D341Med (cell line): ENCODE measurements at places on chromosomes 13 and 19.

DNA sequence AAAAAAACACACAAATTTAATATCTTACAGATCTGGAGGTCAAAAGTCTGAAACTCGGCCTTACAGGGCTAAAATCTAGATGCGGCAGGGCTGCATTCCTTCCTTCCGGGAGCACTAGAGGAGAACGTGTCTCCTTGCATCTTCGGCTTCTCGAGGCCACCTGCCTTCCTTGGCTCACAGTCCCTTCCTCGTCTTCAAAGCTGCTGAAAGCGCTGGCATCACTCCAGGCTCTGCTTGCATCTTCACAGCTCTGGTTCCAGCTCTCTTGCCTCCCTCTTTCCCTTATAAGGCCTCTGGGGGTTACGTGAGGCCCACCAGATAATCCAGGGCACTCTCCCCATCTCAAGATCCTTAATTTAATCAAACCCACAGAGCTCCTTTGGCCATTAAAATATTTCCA lies 10.5 kb downstream of the XRCC1 start:
- DNase-seq: no peak

GRCh38 chr13:105343134-105343806 lies 1192.2 kb downstream of the EFNB2 start:
- no peak for DNase-seq

GRCh38 chr13:77323858-77324257 lies 3.0 kb downstream of the MYCBP2 start:
- no peak for DNase-seq

- DNase-seq: no peak
Measured at GRCh38 chr13:26480246-26480855, 77.1 kb upstream of the WASF3 start.

DNA sequence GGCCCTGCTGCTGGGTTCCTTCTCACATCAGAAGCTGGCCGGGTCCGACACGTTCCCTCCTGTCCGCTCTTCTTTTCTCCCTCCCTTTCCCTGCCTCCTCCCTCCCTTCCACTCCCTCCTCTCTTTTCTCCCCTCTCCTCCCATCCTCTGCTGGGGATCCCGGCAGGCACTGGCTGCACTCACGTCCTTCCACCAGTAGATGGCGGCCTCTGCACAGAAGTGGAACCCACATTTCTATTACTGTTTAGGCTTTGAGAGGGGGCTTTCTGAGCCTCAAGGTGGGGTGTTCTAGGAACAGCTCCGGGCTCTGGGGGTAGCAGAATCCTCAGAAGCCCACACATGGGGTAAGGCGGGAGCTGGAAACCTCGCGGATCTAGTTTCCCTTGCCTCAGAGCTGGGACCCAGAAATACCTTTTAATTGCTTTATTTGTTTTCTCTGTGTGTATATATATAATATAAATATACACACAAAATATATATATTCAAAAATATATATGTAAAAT lies 294.2 kb downstream of the ZNF536 start:
- peak; percentile 76 for DNase-seq

- no peak for DNase-seq
Measured at GRCh38 chr13:23472189-23472588, 38.7 kb upstream of the SACS start.

DNA sequence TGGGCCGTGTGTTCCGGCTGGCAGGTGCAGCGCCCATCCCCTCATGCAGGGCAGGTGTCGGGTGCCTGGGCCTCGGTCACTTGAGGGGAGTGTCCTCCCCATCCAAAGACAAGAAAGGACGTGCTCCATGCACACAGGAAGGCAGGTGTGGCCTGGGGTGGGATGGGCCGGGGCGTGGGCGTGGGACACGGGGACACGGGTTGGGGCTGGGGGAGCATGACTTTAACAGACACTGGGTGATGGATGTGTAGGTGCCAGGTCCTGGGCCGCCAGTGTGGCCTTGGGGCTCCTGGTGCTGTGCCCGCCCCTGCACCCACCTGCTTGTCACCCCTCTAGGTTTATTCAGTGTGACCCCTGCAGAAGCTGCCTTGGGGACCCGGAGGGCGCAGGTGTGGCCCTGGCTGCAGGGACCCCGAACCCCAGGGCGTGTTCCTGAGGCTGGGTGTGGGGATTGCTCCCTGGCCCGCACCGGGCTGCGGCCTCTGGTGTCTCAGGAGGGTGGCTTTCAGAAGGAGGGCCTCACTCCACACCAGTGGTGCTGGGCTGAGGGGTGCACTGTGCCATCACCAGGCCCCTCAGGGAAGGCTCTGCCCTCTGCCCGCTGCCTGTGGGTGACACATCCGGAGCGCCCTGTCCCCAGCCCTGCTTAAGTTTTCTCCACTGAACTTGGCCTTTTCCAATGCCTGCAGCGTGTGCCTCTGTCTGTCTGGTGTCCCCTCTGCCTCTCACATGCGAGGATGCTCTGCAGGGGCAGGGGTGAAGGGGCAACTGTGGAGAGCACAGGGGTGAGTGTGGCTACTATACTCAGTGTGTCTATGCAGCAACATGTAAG lies 5.2 kb downstream of the TMEM255B start:
- DNase-seq: no peak

- DNase-seq: no peak
Measured at GRCh38 chr19:13318190-13318589, 168.0 kb downstream of the IER2 start.

- no peak for DNase-seq
Measured at GRCh38 chr13:41186481-41186880, 7.9 kb downstream of the KBTBD7 start.

- no peak for DNase-seq
Measured at GRCh38 chr13:59126474-59126873, 1037.3 kb downstream of the DIAPH3 start.

GRCh38 chr13:68007576-68007975 lies 777.4 kb upstream of the PCDH9 start:
- DNase-seq: no peak

DNA sequence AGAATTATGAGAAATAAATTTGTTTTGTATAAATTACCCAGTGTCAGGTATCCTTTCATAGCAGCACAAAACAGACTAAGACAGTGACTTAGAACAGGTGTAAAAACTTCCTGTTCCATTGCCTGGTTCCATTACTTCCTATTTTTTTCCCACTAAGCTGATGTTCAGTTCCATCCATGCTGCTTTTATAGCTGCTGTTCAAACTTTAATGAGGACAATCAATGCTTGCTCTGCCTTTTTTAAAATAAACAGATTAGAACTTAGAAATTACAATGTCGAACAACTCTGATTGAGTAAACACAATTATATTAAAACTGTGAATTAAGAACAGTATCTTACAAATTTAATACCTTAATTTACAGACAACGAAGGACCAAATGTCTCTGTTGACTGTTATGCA lies 818.9 kb downstream of the OLFM4 start:
- DNase-seq: no peak

- no peak for DNase-seq
Measured at GRCh38 chr13:23966221-23966690, 69.0 kb upstream of the C1QTNF9B start.

DNA sequence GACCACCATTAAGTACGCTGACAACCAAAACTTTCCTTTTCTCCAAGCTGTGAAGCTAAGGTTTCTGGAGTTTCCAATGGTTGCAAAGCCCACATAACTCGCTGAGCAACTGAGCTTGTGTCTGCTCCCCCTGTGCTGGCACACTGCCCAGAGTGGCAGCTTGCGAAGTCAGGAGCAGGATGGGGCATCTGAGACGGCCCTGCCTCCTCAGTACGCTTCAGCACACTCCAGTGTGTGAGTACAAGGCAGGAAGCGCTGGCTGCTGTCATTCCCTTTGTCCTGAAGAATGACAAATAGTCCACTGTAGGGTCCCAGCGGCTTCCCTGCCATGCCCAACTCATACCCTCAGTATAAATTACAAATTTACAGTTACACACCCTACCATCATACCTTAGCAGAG lies 51.5 kb downstream of the SKA3 start:
- peak; percentile 83 for DNase-seq

- no peak for DNase-seq
Measured at GRCh38 chr13:105069106-105069505, 1466.4 kb downstream of the EFNB2 start.

DNA sequence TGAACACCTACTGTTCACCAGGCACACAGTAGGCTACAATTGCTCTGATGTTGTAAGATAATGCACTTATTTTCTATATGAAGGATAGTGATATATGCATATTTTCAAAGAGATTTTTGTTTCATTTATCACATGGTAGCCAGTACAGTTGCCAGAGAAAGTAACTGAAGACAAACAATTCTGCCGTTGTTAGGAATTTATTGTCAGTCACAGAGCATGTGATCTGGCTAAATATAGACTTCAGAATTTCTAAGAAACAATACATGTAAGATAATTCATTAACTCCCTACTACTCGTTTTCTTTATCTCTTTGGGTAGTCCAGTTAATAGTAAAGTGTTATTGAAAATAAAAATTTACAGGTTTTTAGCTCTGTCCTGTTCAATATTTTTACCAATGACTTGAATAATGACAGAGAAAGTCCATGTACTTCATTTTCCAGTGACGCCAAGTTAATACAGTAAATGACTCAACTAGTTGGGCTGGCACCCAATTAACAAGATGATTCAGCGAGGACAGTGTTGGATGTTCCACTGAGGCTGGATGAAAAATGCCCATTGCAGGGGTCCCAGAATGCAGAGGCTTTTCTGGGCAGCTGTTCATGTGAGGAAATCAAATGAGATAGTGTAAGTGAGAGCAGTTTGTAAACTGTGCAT lies 35.6 kb downstream of the GJA3 start:
- no peak for DNase-seq

DNA sequence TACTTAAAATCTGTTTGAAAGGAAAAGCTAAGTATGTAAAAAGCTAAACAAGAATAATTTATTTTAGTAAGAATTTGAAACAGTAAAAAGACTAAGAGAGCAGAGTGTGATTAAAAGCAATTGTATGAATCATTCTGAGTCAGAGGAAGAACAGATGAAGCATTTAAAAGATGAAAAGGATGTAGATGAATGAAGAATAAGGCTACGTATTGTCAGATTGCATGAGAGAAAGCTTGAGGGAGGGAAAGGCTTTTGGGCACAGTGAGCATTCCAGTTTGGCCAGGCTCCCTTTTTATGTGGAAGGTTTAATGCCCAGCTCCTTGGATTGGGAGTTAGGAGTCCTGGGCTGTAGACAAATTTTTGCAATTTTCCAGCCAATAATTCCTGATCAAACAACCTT lies 117.7 kb downstream of the FREM2 start:
- DNase-seq: no peak

DNA sequence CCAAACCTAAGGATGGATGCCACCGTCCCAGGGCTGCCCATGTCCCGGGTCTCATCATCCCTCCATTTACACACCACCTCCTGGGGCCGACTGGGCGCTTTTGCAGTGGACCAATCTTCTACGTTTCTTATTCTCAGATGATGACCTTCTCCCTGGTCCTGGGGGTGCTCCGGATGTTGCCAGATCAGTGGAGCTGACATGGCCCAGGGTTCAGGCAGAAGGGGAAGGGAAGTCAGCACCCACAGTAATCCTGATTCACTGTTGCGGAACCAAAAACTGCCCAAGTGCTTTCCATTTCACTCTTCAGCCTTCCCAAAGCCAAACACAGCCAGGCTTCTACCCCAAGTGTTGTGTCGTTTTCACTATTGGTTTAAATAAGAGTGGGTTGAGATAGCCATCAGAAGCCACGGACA lies 29.8 kb downstream of the RAB20 start:
- no peak for DNase-seq

GRCh38 chr13:33260168-33261098 lies 25.1 kb downstream of the STARD13 start:
- no peak for DNase-seq

- no peak for DNase-seq
Measured at GRCh38 chr19:46049597-46049996, 8.8 kb upstream of the IGFL4 start.

- no peak for DNase-seq
Measured at GRCh38 chr19:51368366-51369282, at the start of gene CLDND2. Gene CLDND2, minus strand, starts transcription at chr19:51369003. Its CDS starts 426 bp downstream, at chr19:51368577.

- DNase-seq: no peak
Measured at GRCh38 chr13:99695857-99696256, 194.6 kb downstream of the TM9SF2 start.

DNA sequence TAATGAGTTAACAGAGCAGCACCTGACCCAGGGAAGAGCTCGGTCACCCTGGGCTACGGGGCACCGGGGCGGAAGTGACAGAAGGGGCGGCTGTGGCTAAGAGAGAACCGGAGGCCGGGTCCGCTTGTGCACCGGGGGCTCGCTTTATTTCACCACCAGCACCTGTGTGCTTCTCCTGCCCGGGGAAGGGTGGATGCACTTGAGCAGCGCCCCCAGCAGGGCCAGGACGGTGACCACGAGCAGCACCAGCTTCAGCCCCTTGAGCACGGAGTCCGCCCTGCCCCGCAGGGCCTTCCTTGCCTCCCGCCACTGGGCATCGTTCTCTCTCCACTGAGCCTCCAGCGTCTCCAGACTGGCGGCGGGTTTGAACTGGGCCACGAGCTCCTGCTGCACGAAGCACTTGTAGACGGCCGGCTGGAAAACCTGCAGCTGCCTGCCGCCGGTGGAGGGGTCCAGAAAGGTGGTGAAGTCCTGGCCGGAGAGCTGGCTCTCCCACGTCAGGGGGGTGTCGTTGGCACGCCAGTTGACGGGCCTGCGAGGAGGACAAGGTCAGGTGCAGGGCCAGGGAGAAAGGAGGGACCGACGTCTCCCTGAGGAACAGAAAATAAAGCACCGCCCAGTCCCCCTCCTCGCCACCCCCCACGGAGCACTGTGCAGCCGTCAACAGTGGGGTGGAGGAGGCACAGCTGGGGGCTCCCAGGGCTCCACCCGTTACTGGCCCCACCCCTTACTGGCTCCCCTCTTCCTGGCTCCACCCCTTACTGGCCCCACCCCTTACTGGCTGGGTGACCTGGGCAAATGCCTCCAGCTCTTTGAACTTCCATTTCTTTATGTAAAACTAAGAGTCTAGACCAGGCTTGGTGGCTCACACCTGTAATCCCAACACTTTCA lies 3.6 kb downstream of the FAM187B start:
- no peak for DNase-seq

- no peak for DNase-seq
Measured at GRCh38 chr19:4367336-4367723, 24.0 kb downstream of the MPND start.

DNA sequence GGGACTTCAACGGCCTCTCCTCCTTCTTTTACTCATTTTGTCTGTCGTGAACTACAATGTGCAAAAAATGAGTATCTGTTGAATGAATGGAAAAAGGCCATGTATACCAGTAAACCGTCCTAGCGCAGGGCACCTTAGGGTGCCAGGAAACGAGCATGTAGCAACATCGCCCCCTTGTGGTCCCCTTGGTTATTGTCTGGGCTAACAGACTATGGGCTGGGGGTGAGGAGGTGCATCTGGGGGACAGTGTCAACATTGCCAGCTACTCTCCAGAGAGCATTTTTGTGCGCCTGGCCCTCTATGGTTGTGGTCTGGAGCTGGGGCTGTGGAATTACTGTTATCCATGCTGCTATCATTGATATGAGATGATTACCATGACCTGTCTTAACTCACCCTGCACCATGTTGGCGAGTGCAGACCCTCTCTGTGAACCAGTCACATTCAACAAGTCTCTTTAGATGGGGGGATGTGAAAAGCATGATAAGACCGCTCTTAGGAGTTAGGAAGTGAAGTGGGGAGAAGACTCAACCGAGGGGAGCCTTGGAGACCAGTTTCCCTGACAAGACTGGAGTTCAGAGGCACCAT lies 22.8 kb upstream of the SIGLEC11 start:
- peak; percentile 86 for DNase-seq

GRCh38 chr13:55660851-55661250 lies 1479.9 kb upstream of the PRR20A start:
- DNase-seq: no peak
